Osteoblast (primary cell): ENCODE measurements at places on chromosomes 7 and 10.

DNA sequence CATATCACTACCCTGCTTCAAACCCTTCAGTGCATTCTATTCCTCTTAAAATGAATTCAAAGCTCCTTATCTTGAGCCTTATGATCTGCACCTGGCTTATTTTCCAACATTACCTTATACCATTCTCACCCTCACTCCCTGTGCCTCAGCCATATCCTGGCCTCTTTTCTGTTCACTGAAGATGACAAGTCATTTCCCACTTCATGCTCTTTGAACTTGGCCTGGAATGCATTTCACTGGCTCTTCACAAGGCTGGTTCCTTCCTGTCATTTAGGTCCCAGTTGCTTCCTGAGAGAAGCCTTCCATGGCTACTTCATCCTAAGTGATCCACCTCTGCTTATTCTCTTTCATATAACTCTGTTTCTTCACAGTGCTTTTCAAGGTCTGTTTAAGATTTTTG, 3.2 kb upstream of the LIPF start:
- no peak for DNase-seq

DNA sequence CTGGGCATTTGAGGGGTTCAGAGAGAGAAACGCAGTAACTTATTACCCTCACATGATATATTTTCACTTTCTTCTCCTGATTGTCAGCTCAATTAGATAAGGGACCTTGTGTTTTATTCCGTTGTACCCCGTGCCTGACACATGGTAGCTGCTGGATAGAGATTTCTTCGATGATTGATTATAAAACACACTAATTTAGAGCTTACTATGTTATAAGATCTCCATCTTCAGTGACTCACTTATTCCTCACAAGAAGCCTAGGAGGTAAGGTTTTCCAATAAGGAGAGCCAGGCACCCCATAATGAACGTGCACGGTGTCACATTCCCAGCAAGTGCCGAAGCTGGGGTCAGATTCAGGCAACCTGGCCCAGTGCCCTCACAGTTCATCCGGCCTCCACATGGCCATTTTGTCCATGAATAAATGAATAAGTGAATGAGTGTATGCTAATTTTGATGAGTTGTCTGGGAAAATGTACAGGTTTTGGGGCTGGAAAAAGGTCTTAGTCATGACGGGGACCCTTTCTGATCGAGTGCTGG, 138.1 kb upstream of the CDCA7L start:
- DNase-seq, result peak; percentile 75

DNA sequence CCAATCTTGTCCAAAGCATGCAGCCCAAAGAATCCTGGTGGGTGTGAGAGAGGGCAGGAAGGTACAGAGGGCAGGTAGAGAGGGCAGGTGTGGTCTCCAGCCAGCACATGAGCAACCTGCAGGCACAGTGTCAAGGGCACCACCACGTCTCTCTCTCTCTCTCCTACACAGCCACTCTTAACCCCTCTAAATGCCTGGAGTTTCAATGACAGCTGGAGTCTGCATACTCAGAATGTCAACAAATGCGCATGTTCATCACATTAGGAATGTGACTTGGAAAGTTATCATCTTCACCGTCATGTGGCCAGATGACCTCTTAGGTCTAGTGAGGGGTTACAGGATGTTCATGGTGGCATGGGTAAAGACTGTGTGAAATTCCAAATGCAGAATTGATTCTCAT, 456.8 kb downstream of the SORCS1 start:
- DNase-seq, result no peak

- DNase-seq, result peak; percentile 41
These were observed at the start of gene ZPBP for GRCh38 chr7:50092579-50093491. Gene ZPBP, minus strand, starts transcription at chr7:50093246. Its CDS starts 52 bp downstream, at chr7:50093194.

DNA sequence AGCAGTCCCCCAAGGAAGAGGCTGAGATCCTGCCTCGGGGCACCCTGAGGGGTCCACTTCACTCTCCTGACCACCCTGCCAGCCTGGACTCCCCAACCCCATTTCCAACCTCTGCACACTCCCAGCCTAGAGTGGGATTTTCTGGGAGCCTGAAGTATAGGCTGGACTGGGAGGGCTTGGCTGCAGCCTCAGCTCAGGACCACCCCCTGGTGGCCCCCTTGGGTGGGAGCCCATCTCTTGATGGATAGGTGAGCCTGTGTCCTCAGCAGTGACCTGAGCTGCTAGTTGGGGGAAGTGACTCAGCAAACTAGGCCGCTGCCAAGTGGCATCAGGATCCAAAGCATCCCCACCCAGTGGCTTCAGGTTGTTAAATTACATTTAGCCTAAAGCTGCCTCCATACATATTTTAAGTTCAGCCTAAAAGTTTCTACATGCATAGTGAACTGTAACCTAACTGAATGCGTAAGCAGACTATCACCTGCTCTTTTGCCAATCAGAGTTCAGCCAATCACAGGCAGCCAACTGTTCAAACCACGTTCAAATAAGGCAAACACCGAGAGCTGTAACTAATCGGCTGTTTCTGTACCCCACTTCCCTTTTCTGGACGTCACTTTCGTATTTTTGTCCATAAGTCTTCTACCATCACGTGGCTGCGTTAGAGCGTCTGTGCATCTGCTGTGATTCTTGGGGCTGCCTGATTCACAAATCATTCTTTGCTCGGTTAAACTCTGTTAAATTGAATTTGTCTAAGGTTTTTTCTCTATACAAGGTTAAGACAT, 144.0 kb downstream of the PLPP4 start:
- DNase-seq, result no peak

GRCh38 chr7:139687980-139688632, 89.7 kb downstream of the HIPK2 start:
- DNase-seq, result peak; percentile 75

- no peak for DNase-seq
These were observed 10.9 kb upstream of the GDF2 start for GRCh38 chr10:47311193-47311931.

GRCh38 chr7:128791121-128791971, at the start of gene CCDC136:
Gene CCDC136, plus strand, starts transcription at chr7:128791968. Its CDS starts 444 bp downstream, at chr7:128792412.
- DNase-seq, result peak; percentile 97

DNA sequence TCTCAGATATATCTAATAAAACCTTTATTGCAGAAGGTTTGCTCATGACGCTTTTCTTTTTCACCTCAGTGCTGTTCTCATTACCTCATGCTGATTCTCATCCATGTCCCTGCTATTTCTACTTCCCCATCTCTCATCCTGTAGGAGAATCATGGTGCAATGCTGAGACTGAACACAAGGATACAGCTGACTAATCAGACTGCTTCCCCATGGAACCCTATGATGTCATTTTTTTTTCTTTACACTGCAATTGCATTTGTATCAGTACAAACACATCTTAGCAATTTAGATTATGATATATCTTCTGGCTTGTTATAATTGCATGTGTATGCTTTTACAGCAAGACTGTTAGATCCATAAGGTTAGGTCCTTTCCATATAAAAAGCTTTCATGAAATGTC, 93.7 kb downstream of the SEMA3A start:
- DNase-seq, result peak; percentile 49

DNA sequence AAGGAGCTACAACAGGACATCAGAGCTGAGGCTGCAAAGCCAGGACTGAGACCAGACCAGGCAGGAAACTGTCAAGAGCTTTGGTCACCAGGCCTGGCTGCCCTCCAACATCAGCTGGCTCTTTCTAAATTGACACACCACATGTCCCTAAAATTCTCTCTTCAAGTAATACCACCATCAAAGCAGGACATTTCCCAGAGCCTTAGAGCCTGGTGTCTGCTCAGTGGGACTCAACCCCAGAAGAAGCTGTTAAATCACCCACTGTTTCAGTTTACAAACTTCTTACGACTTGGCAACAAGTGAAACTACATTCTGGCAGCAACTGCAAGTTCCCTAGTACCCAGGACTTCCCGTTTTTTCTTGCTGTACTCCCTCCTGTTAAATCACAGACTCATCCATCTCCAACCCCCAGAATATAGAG, 3.8 kb upstream of the IL6 start:
- DNase-seq, result no peak

DNA sequence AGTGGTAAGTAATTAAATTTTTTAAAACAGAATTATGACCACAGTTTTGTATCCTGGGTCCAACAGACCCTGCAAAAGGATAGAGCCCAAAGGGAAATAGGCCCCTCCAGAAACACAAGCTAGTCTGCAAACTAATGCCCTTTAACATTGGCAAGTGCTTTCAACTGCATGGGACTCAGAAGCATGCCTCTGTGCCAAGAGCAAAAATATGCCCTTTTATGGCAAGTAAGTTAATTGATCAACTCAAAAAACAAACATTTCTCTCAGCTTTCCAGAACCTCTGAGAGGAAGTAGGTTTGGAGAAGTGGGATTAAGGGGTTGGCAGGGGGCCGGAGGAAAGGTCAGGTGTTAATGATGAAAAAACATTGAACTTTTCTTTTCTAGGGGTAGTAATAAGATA, 186.6 kb upstream of the PRSS1 start:
- DNase-seq, result no peak

- no peak for DNase-seq
These were observed 306.7 kb upstream of the MBL2 start for GRCh38 chr10:53079283-53079682.

- DNase-seq, result no peak
These were observed 2.8 kb downstream of the RBM33 start for GRCh38 chr7:155647302-155647701.

GRCh38 chr7:130359276-130359857, 14.8 kb downstream of the CPA5 start:
- no peak for DNase-seq

GRCh38 chr10:22133749-22134624, 83.8 kb downstream of the EBLN1 start:
- DNase-seq, result no peak

- DNase-seq, result no peak
These were observed 249.7 kb downstream of the ELMO1 start for GRCh38 chr7:37198906-37199485.

- no peak for DNase-seq
These were observed 154.8 kb upstream of the COBL start for GRCh38 chr7:51471210-51471980.

GRCh38 chr10:116554628-116555027, 8.9 kb downstream of the PNLIP start:
- no peak for DNase-seq

- no peak for DNase-seq
These were observed 291.8 kb downstream of the PLXDC2 start for GRCh38 chr10:20108021-20108420.

DNA sequence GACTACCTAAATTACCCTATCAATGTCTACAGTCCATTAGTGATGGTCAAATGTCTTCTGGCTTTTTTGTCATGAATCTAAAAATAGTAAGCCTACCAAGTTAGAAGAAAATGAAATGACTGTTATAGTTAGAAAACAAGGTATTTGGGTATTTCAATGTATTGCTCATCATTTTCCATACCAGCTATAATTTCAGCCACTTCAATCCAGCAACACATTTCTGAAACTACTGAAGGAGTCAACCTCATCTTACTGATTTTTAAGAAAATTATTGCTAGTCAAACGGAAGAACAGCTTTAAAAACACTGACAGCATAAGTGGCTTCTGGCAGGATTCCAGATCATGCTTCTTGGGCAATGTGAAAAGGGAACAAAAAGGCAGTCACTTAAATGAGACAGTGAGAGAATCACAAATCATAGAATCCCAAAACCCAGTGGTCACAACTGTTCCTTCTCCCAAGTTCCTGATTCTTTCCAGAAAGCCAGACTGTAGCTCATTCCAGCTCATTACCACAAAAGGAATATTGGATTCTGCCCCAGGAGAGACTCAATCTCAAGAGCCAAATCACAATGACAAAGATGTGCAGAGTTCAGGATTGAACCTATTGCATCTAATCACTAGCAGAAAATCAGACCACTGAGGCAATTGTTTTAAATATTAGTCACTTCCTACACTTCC, 61.2 kb upstream of the LRRN3 start:
- no peak for DNase-seq

DNA sequence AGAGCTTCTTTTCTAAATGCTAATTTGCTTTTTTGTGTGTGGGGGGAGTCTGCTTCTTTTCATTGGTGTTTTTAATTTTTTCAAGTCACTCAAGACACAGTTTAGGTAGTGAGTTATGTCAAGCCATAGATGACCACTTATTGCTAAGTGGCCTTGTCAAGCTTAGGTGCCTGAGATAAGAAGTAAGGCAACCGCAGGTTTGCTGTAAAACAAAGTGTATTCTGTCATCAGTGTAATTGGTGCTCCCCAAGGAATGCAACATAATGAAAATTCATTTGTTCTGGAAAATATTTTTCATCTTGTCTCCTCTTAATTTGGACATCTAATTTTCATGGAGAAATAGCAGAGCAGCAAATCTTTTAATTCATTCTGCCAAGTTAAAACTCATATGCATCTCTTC, 249.6 kb downstream of the EXOC4 start:
- DNase-seq, result no peak

DNA sequence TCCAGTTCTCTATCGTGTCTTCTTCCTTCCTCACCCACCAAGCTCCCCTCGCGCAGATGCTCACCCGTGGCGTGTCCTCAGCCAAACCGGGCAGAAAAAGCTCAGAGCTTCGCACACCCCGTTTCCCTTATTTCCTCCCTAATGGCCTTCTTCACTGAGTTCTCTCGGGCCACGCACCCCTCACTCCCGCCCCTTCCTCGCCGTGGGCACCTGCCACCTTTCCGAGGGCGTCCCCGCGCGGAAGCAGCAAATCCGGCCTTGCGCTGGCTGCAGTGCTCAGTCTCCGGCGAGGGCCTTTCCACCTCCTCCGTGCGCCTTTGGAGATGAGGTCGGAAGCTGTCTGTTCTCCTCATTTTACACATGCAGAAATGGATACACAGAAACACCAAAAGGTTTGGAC, 12.4 kb upstream of the CALML3 start:
- DNase-seq, result no peak

DNA sequence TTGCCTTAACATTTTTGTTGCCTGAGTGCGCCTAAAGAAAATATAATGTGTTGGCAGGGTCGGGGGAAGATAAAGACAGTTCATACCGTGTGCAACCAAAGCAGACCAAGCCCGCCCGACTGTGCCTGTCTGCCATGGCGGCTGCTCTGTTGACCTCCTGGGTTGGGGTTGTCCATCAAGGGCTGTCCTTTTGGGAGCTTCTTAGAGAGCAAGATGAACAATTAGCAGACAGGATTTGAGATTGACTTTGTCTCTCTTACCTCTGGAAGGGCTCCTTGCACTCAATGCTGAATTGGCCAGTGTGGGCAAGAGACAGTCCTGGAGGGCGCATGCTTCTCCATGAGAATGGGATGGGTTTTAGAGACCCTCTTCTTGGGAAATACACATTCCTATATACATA, 319.6 kb downstream of the GLRX3 start:
- DNase-seq, result no peak

GRCh38 chr10:50809596-50809995, 69.9 kb downstream of the ASAH2B start:
- no peak for DNase-seq

GRCh38 chr7:38232502-38233366, 40.7 kb downstream of the TARP start:
- DNase-seq, result no peak

DNA sequence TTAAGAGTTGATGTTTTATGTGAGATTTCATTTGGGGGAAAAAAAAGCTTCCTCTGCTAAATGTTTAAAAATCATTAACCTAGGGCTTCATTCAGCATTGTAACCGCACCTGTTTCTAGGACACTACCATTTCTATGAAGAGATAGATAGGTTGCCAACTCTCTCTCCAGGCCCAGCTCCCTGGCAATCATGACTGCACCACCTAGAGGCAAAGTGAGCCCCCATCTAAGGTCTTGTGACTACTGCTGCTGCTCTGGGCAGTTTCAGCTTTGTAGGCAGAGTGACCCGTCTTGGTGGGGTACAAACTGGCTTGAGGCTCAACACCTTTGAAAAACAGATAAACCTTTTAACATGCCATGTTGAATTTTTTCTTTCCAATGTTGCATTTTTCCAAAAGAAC, 27.3 kb upstream of the MRC1 start:
- DNase-seq, result no peak

- no peak for DNase-seq
These were observed 103.5 kb upstream of the PDLIM1 start for GRCh38 chr10:95394161-95394880.
